ENCODE measurements at places on chromosomes 12 and 14.

- DNase-seq = no peak
Observed at GRCh38 chr12:43148691-43149090, 403.3 kb downstream of the ADAMTS20 start.

DNA sequence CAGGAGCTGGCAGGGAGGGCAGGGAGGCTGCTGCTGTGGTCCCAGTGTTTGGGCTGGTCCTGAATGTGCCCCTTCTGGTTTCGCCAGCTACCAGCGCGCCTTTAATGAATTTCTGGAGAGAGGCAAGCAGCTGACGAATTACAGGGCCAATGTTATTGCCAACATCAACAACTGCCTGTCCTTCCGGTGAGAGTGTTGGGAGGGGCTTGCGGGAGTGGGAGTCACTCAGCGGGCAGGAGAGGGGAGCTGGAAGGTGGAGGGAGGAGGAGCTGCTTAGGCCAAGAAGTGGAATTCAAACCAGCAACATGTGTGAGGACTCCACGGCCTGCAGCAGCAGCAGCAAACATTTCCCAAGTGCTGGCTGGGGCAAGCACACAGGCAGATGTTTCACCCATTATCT is 7.7 kb downstream of the TNFAIP2 start:
- DNase-seq = no peak

- no peak for DNase-seq
Observed at GRCh38 chr14:32602699-32603098, 273.6 kb downstream of the AKAP6 start.

- DNase-seq = no peak
Observed at GRCh38 chr12:67909681-67910080, 79.6 kb upstream of the IFNG-AS1 start.

DNA sequence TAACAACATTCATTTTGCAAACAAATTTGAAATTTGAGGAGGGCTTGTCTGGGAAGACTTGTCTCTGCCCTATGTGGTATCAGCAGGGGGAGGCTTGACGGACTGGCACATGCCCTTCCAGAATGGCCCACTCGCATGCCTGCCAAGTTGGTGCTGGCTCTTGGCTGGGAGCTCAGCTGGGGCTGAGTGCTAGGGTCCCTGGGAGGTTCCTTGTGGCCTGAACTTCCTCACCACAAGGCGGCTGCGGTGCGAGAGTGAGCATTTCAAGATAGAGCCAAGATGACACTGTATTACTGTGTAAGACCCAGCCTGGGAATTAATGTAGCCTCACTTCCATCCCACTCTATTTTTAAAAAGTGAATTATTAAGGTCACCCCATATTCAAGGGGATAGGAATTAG is 271.6 kb upstream of the PLEKHG7 start:
- no peak for DNase-seq

DNA sequence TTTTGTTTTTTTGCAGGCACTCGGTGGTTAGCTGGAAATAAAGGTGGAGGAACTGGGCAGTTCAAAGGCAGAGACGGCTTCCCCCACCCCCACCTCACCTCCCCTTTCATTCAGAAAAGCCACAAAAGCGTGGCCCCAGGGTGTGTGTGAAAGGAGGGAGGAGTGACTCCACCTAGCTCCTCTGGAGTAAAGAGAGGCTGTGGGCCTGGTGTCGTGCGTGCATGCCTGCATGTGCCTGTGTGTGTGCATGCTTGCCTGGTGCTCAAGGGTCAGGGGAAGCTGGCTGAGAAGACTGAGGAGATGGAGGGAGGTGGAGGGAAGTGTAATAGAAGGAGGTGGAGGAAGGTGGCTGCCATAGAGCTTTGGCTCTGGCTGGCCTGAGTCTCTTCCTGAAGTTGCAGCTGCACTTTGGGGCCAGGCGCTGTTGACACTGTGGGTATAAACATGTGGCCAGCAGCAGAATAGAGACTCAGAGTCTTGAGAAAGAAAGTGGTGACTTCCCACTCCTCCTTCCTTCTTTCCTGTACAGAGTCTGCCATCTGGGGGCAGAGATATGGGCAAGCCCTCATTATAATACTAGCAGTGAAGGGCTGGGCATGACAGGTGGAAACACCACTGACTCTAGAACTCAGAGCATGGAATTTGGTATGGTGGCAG is 36.9 kb upstream of the SINHCAF start:
- DNase-seq = no peak

DNA sequence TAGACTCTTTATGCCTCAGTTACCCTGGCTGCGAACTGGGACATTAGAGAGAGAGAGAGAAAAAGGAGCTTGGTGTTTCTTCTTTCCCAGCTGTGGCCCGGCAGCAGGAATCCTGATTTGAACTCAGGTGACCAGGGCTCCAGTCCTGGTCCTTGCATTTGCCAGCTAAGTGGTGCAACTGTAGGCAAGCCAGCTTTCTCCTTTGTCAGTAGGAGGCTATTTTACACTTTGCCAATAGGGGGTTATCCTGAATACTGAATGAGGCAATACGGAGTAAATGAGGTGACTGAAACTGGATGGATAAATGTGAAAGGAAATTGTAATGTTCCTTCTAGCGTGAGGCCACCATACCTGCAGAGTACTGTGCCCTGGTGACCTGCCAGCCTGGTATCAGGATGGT is 27.8 kb downstream of the KCNA5 start:
- no peak for DNase-seq

- DNase-seq = peak; percentile 13
Observed at GRCh38 chr14:58152014-58152857, at the start of gene ARMH4. ARMH4 (minus strand) TSS chr14:58152213; CDS start chr14:58139358, 12,855 bp downstream.

DNA sequence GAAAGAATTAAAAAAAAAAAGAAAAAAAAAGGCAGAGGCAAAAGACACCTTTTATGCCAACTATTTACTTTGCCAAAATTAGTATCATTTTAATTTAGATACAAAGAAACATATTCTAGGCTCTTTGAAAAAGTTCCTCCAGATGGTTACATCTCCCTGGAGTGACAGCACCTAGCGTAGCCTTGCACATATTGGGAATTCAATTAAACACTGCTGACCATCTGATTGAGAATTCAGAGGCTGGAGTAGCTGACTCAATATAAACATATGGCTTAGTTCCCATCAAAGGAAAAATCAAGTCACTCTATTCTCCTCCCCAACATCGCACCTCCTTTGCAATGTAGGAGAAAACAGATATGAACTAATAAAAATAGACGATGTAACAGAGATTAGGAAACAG is 36.4 kb downstream of the ANKS1B start:
- DNase-seq = no peak

- no peak for DNase-seq
Observed at GRCh38 chr14:64326502-64326901, 32.3 kb upstream of the ESR2 start.

- DNase-seq = no peak
Observed at GRCh38 chr12:5589054-5589453, 157.1 kb downstream of the NTF3 start.

Data from activated CD4-positive, CD25-positive, alpha-beta regulatory T cell (primary cell).